Thymus (tissue), 14 donors: ENCODE measurements at places on chromosomes 2 and 18.

DNA sequence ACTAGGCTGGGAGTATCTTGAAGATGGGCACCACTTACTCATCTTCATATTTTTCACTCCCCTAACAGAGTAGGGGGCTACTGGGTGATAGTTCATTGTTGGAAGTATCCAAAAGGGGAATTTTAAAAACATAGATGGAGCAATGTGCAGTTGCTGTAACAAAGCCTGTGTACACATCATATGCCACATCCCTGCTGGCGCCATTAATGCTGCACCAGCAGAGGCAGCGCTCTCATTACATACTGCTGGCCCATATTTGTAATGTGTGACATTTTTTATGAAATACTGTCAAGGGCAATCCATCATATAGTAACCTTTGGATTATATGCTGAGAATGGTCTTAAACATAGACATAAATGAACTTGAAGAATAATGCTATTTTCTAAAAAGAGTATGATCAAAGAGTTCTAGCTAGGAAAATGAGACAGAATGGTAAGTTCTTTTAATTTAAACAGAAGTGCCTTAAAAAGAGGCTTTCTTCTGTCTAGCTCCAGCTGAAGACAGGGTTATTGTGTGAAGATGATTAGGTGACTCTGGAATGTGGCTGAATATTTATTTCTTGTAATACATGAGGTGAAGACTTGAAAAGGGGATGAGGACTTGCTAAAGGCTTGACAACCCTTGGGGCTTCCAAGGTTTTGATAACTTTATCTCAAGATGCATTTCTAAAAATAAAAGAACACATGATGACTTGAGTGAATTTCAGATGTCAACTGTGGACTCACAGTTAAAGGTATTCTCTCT is 2.4 kb upstream of the TMEM178A start:
- DNase-seq = no peak

GRCh38 chr2:21422050-21422449 is 298.3 kb downstream of the TDRD15 start:
- DNase-seq = no peak

DNA sequence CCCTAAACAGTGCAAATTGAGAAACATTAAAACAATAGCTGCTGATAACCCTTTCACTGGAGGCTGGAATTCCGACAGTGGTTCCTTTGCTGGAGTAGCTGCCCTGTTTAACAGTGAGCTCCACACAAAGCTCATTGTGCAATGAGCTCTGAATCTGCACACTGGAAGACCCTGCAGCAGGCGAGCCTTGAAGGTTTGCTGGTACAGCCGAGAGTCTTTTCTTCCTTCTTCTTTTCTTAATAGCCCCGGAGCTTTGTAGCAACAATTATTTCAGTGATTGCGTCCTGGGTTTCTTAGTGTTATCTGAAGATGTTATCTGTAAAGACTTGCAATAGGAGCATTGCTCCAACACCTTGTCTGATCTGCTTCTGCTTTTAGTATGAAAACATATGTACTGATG is 50.8 kb upstream of the CXCR4 start:
- no peak for DNase-seq

DNA sequence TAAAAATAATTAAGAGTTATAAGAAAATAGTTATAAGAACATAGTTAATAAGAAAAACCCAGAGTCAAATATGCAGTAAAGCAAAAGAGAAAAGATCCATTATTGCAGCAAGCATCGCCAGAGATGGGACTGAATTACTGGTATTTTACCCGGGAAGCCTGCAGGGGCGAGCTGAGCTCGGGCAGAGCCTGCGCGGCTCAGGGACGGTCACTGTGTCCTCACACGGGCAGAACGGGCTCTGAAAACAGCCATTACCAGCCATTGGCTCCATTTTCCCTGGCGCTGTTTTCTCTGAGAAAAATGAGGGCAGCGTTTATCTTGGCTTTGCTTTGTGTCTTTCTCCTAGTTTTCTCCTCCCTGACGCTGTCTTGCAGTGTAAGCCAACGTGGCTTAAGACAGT is 95.3 kb upstream of the ALKAL2 start:
- DNase-seq = no peak

DNA sequence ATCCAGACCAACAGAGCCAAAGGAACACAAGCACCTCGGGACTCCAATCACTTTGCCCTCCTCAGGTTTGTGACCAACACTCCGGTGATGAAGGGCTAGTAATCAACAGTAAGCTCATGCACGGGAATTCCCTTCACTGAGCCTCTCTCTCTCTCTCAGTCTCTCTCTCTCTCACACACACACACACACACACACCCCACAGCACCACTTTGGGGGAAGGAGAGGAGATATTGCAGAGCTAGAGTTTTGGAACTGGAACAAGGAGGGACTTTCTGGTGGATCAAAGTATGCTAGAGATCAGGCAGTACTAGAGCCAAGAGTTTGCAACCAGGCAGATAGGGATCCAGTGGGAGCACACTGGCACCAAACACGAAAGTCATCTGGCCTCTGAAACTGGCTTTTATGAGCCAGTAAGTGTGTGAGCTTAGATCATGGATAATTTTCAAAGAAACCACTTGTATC is 98.7 kb downstream of the ANKRD44 start:
- no peak for DNase-seq

DNA sequence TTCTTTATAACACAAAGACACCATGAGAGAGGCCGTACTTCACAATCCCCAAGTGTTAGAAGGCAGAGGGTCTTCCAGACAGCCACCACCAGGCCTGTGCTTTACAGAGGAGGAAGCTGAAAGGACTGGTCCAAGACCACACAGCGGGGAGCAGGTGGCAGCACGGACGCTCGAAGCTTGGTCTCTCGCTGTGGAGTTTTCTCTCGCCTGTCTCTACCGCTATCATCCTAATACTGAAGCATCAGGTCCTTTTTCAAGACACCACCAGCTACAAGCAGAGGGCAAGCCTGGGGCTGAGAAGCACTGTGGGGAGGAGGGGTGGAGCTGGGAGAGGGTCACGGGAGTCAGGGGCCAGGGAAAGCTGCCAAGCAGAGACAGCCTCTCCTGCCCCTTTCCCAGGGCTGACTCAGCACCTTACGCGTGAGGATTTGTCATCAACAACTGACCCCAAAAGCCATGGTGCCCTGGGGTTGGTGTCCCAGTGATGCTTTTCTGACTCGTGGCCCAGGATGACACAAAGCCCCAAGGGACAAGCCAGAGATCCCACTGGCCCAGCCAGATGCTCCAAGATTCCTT is 31.9 kb upstream of the FOSL2 start:
- DNase-seq = no peak

GRCh38 chr18:8703781-8704301 is 1.5 kb upstream of the MTCL1 start:
- DNase-seq = no peak

DNA sequence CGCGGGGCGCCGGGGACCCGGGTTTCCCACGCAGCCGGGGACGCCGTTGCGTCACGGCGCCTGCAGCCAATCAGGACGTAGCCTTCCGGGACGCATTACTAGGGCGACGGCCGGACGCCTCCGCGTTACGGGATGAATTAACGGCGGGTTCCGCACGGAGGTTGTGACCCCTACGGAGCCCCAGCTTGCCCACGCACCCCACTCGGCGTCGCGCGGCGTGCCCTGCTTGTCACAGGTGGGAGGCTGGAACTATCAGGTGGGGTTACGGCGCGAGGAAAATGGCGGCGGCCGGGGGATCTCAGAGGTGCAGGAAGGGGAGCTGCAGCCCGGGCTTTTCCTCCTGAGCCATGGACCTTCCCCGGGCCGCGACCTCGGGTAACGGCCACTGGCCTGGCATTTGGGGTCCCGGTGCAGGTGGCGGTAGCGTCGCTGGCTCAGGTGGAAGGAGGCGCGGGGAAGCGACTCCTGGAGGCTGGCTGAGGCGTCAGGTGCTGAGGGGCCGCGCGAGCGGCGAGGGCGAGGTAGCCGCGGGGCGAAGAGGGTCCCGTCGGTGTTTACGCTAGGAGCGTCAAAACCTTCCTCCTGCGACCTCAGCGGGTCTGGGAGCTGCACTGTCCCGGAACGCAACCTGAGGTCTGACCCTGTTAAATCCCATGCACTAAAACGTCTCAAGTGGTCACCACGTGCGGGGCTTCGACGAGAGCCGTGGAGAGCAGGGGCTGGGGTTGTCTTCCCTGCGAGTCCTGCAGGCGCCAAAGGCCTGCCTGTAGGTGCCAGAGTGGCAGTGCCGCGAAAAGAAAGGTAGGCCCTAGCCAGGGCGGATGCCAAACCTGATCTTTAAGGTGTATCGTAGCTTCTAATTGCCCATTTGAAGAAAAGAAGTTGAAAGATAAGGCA is at the start of gene LCLAT1:
Gene LCLAT1, plus strand, starts transcription at position 98 of the 897 bp plus-strand sequence. CDS start 78,345 bp downstream, outside the sequence.
- DNase-seq = peak; percentile 74

- no peak for DNase-seq
These were observed 42.1 kb downstream of the TGIF1 start for GRCh38 chr18:3491981-3492555.

DNA sequence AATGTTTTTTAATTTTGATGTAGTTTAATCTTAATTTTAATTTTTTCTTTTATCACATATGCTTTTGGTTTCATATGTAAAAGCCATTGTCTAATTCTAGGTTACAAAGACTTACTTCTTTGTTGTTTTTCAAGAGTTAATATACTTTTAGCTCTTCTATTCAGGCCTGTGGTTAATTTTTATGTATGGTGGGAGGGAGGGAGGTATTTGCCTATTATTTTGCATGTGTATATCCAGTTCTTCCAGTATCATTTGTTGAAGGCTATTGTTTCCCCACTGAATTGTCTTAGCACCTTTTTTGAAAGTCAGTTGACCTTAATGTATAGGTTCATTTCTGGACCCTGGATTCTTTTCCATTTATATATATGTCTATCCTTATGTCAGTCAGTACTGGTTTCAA is 23.4 kb downstream of the USP14 start:
- no peak for DNase-seq

DNA sequence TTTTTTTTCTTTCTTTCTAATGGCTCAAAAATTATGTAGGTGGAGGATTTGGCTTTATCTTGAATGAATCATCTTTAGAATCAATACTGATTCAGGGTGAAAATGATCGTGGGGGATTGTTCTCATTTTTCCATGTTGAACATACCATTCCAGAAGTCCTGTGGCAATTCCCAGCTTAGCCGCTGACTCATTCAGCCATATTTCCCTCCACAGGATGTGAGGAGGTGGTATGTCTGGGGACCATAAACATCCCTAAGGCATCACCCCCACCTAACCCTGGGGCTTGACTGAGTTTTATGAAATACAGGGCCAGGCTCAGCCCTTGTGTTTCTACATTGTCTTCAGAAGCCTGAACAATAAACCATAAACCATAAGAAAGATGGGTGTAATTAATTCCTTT is 92.7 kb upstream of the FN1 start:
- no peak for DNase-seq

DNA sequence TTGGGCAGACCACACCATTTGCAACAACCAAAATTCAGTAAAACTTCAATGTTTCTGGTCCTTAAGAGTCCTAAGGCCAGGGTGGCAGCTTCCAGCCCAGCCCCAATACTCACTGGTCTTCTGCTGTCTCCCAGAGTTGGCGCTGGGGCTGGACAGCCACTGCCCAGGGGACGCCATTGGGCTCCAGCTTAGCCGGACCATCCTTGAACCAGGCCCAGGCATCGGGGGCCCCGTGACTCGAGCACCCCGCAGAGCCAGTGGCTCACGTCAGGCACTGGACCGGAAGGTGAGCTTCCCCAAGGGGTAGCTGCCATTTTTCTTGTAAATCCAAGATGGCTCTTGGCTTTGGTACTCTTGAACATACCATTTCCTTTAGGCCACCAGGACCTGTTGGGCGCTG is 21.8 kb downstream of the SNED1 start:
- DNase-seq = no peak

DNA sequence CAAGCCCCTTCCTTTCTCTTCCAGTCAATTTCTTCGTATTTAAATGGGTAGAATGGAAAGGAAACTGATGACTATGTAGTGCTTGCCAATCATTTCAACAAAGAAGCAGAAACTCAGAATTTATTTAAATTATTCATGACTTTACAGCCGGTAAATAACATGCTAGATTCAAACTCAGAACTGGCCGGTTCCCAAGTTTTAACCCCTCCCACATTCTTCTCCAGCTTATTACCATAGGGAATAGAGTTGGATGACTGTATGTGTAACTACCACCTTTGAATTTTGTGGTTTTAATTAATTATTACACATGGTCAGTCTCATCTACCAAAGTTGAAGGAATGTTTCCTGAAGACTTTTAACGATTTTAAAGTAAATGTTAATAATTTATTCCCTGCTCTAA is 819.3 kb upstream of the LRATD1 start:
- DNase-seq = no peak
